Eye (tissue), 1 donor: ENCODE measurements at places on chromosomes 3 and 15.

- DNase-seq = no peak
Observed at GRCh38 chr3:28982906-28983305, 298.0 kb upstream of the RBMS3 start.

DNA sequence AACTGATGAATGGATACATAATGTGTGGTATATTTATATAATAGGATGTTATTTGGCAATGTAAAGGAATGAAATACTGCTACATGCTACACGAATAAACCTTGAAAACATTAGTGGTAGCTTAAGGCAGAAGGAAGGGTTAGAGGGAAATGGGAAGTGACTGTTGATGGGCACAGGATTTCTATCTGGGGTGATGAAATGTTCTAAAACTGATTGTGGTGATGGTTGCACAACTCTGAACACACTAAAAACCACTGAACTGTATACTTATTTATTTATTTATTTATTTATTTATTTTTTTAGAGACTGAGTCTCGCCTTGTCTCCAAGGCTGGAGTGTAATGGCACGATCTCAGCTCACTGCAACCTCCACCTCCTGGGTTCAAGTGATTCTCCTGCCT lies 24.8 kb upstream of the SHISA5 start:
- DNase-seq = no peak

DNA sequence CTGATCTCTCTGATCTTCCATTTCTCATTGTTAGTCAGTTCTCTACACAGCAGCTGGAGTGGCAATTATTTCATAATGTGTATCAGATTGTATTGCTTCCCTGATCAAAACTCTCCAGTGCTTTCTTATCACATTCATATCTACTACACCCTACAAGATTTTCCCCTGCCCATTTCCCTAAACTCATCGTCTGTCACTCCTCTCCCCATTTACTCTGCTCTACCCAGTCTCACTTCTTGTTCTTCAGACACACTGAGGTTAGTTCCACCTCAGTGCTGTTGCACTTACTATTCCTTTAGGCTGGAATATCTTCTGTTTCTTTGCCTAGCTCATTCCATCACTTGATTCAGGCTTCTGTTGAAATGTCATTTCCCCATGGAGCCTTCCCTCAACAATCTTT lies 197.1 kb downstream of the SATB1 start:
- no peak for DNase-seq

- DNase-seq = peak; percentile 80
Observed at GRCh38 chr3:157499342-157499963, 3.8 kb downstream of the VEPH1 start.
